ENCODE measurements at places on chromosomes 13 and 19. TPM values are rescaled to one million over a fixed set of nuclear protein-coding genes. Genes with fewer than 3 reads are reported as not detected.

The FOSB gene
- 287 TPM for total RNA-seq

The CLEC17A gene
- total RNA-seq: not detected

GRCh38 chr19:47507012-47507411, 7.9 kb downstream of the NAPA start:
- no peak overlapping the region for H3K4me3 ChIP-seq
- no peak for DNase-seq

- H3K4me1 ChIP-seq: no peaks in the 10 kb centered on the region
- peaks cover 21% of the 10 kb centered on the region for H3K27me3 ChIP-seq
- H3K36me3 ChIP-seq: no peaks in the 10 kb centered on the region
- no peak for DNase-seq
- H3K4me3 ChIP-seq: no peak overlapping the region
- H3K27ac ChIP-seq: no peak overlapping the region
These were observed 8.8 kb upstream of the GNG7 start for GRCh38 chr19:2711172-2711874.

DNA sequence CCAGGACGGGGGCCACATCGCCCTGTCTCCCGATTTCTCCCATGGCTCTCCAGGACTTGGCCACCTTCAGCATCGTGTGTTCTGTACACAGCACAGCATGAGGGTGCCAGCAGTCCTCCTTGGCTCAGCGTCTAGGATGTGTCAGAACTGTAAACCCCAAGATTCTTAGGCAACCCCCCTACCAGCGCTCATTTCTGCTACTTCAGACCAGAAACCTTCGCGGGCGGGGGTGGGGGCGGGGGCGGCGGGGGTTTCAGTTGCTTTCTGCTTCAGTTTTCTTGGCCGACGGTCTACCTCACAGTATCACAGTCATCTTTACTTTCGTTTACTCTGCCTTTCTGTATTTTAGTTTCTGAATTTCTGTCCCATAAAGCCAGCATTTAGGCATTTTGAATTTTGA, 82.4 kb downstream of the GGACT start:
- H3K4me1 ChIP-seq: peaks cover 21% of the 10 kb centered on the region
- H3K27me3 ChIP-seq: no peaks in the 10 kb centered on the region
- DNase-seq: no peak
- H3K27ac ChIP-seq: no peak overlapping the region
- no peaks in the 10 kb centered on the region for H3K36me3 ChIP-seq

Data from mesothelial cell of epicardium (in vitro differentiated cells).